ENCODE measurements at places on chromosomes 7 and 10.

GRCh38 chr7:104207348-104207730 is 474 bp downstream of the ORC5 start:
- DNase-seq = peak; percentile 8

DNA sequence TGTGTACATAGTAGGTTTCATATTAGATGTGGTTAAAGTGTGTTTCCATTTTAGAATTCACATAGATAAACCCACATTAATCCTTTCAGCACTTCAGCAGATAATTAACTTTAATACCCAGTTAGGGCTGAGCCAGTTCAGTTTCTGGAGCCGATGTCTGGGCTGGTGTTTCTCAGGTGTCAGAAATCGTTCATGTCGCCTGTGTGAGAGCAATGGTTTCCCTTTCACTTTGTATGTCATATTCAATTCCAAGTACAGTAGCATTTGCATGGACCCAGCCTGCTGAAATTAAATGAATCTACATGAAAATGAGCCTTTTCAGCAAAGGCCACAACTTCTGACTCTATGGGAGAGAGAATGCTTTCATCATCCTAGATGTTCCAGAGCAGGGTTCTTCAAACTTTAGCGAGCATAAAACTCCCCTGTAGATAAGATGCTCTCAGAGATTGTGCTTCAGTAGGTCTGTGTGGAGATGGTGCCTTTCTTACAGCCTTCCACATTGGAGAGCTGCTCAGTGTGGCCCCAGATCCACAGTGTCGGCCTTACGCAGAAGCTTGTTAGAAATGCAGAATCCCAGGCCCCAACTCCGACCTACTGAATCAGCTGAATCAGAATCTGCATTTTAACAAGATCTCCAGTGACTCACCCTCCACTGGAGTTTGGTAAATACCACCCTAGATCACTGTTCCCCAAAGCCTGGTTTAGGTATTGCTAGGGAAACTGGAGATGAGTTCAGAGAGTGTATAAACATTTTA is 19.6 kb downstream of the WIPF3 start:
- DNase-seq = no peak

- peak; percentile 91 for DNase-seq
These were observed 724 bp downstream of the BBIP1 start for GRCh38 chr10:110918269-110918642.

DNA sequence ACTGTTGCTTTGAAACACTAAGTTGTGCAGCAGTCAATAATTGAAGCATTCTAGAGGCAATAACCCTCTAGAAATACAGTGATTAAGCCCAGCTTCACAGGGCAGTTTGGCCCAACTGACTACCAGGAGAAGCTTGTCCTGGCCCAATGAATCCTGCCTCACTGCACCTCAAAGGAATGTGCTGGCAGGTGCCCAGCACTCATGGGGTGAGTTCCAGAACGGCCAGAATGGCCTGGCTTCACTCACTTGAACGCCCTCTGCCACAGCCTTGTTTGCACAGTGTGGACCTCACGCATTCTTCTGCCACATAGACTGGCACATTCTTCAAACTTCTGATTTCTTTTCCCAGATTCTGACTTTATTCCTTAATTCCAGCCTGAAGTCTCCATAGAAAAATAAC is 6.6 kb upstream of the ITIH2 start:
- no peak for DNase-seq

- DNase-seq = no peak
These were observed 795.3 kb upstream of the CELF2 start for GRCh38 chr10:10222304-10222841.

DNA sequence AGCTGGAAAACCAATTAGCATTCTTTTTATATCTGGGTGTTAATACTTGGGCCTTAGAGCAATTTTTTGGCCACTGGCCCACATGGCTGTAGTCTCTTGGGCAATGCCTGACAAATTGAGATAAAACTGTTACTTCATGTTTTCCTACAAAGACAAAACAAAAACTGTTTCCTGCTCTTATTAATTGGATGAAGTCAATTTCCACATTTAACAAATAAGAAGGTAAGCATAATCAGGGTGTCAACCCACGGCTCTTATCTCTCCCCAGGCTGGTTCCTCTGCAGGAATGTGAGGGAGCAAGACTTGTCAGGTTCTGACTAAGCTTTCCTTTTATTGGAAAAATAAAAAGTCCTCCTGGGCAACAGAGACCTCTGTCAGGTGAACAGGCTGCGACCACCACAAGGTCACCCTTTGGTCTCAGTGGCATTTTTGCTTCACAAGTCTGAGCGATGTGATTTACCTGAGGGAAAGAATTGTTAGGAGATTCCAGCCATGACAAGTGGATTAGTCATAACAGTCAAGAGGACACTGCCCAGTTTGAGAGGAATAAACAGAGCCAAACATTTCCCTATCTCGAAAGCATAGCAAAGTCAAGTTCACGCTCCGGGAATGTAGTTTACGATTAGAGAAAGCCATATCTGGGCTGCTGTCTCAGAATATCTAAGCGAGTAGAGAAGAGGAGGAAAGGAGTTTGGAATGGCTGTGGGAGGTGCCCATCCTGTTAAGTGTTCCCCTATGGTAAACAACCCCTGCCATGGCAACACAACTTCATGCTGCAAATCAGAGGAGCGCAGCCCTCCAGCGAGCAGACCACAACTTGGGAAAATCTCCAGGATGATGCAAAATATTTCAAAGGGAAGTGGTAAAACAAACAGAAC is 144.4 kb downstream of the TES start:
- no peak for DNase-seq

- no peak for DNase-seq
These were observed 213.2 kb downstream of the KCND2 start for GRCh38 chr7:120486164-120486563.

DNA sequence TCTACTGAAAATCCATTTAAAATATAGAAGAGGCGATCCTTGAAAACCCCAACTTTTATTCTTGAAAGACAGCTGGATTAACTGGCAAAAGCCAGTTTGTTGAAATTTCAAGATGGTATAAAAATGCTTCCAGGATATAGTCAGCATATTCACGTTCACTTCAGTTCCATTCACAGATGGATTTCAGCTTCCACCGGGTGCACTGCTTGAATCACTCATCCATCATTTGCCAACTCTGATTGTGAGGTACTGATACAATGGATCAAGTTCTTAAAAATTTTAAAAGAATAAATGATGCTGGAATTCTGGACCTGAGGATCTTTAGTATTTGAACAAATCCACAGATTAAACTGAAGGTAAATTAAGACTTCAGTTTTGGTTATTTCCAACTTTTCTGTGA is 2.4 kb downstream of the PURB start:
- DNase-seq = no peak

GRCh38 chr7:48090095-48090805 is 1.2 kb downstream of the UPP1 start:
- DNase-seq = no peak

DNA sequence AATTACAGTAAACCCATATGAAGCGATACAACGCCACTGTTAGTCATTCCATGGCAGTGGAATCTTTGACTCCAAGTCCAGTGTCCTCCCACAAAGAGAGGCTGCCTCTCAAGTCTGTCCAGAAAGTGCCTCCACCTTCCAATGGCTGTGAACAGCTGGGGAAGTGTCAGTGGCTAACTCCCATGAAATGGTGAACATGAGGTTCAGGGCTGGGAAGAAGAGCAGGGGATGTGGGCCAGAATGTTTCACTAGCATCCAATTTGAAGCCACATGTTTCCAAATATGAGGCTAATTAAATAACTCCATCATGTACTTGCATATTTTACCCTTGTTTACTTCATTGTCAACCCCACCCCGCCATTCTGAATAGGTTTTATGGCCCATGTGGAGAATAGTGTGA is 53.1 kb upstream of the CHST15 start:
- DNase-seq = no peak

GRCh38 chr7:16644636-16645592 is 640 bp downstream of the ANKMY2 start:
- peak; percentile 54 for DNase-seq

DNA sequence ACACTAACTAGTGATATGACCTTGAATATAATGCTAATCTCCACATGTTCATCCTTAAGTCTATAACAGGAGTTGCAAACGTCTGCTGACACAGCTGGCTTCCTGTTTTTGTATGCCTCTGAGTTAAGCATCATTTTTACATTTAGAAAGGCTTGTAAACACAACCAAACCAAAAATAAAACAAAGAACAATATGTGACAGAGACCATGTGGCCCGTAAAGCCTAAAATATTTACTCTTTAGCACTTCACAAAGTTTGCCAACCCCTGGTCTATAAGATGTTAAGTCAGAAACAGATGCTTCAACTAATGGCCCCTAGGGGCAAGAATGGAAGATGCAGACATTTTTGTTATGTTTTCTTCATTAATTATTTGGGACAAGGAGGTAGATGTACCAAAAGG is 109.3 kb downstream of the CPEB3 start:
- DNase-seq = peak; percentile 32

All from germinal center (tissue), 1 donor.